ENCODE measurements at places on chromosomes 7 and 10.

- DNase-seq: no peak
These were observed 47.6 kb downstream of the PRTFDC1 start for GRCh38 chr10:24904824-24905223.

- no peak for DNase-seq
These were observed 12.4 kb downstream of the PAPOLB start for GRCh38 chr7:4849390-4849789.

DNA sequence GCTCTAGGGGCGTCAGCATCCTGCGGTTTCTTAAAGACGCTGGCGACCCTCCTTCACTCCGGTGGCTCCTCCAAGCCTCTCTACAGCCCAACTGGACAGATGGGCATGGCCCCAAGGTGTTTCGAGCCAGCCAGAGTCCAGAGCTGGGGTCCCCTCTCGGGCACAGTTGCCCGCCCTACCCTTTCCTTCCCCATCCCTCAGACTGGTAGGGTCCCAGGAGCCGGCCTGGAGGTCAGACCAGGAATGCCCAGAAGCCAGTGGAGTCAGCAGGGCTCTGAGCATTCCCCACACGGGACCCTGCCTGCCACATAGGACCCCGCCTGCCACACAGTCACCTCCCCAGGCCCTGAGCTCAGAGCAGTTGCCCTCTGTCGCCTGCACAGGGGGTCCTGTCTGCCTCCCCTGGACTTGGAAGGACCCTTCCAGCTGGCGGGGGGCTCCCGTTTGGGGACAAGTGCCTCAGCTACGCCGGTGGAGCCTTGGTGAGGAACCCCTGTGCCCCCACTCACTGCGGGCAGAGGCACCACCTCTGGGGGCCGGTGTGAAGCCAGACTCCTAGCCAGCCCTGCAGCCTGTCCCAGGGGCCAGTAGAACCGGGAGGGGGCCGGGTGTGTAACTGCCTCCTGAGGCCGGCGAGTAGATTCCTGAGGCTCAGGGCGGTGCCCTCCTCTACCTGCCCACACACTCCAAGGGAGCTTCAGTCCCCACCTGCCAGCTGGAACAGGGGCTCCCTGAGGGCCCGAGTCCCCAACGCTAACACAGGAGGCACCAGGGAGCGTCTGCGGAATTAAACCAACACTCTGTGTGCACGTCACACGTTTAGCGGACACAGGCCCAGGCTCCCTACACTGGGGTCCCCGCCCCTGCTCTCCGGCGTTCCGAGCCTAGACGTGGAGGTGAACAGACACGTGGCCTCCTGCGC, 19.4 kb upstream of the PDGFA start:
- no peak for DNase-seq

DNA sequence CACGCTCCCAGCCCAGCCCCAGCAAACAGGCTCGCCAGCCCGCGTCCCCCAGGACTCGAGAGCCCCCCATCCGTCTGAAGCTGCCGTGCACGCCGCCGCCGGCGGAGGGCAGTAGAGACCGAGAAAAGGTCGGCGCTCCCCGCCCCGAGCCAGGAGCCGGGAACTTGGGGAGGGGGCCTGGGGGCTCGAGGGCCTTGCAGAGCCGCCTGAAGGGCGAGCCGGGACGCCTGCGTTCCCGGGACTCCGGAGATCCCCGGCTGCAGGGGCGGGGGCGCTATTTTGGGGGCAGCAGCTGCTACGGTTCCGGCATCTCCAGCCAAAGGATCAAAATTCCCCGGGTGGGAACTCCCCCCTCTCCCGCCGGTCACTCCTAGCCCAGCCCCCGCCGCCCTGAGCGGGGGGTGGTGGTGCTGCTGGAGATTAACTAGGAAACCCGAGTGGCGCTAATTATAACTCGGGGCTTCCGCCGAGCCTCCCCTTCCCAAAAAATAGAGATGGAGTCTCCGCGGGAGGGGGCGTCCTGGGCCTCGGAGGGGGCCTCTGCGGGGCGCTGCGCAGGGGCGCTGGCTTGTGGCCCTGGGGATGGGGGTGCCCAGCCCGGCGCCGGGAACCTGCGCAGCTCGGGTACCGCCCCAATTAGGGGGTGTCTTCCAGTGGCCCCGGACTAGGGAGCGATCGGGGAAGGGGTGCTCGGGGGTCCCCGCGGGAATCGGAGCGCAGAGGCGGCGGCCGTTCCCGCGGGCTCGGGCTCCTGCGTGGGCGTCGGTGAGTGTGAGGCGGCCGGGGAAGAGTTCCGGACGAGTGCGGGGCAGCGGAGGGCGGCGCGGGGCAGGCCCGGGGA, 608 bp downstream of the ACHE start:
- DNase-seq: no peak
